ENCODE measurements at places on chromosomes 4 and X. TPM values are rescaled to one million over a fixed set of nuclear protein-coding genes. Genes with fewer than 3 reads are reported as not detected.

ARHGAP36 gene
- not detected for total RNA-seq

DNA sequence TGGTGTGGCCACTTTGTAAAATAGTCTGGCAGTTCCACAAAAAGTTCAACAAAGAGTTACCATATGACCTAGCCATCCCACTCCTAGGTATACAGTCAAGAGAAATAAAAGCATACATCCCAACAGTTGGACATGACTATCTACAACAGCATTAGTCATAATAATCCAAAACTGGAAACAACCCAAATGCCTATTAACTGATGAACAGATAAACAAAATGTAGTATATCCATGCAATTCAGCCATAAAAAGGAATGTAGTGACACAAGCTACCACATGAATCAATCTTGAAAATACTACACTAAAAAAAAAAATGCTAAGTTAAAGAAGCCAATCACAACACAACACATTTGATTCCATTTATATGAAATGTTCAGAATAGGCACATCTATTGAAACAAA, 16.1 kb downstream of the MED14 start:
- no peak for DNase-seq

DNA sequence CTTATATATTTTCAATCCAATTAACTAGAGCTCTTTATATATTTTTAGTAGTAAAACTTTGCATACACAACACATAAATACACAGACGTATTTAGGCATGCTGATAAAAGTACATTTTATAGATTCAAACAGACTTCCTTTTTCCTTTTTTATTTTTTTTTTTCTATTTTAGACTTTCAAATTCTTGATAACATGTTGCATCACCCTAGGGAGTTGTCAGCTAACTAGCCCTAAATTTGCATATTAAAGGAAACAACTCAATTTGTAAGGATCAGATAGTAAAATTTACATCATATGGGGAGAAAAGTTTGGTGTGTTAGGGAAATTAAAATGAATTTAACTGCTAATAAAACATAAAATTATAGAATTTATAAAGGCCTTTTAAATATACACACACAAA, 47.4 kb upstream of the APOOL start:
- DNase-seq, result no peak

FAAH2 gene
- 10.3 TPM for total RNA-seq

DNA sequence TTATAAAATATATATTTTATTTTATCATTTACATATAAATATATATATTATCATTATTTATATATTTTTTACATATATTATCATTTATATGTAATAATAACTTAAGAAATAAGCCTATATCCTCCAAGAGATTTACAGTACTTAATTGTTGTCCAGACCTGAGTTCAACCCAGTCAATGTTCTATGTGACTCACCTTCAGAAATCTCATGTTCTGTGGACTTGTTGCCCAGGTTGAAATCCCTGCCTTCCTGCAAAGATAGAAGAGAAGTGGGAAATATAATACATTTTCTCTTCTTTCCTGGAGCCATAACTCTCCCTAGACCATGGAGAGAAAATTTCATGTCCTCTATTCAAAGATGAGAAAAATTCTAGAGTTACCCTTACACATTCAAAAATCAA, 247.3 kb downstream of the PARM1 start:
- no peak for DNase-seq

- no peak for DNase-seq
Observed at GRCh38 chr4:113662581-113662980, 99.0 kb downstream of the CAMK2D start.

DNA sequence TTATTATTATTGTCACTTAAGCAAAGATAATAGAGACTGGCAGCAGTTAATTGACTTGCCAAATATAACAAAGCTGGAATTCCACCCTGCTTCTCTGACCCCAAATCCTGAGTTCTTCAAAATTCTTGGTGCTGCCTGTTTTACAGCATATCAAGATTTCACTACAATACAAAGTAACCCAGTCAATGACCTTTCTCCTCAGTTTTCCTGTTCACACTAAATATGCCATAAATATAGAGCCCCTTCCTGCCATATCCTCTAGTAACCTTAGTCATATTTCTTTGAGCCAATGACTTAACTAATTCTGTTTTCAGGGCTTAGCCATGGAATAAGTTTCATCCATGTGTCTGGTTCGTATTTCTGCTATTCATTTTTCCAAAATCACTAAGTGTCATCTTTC, 315.3 kb upstream of the HS3ST1 start:
- no peak for DNase-seq

CXCL13 gene
- total RNA-seq, result 0.51 TPM

DNA sequence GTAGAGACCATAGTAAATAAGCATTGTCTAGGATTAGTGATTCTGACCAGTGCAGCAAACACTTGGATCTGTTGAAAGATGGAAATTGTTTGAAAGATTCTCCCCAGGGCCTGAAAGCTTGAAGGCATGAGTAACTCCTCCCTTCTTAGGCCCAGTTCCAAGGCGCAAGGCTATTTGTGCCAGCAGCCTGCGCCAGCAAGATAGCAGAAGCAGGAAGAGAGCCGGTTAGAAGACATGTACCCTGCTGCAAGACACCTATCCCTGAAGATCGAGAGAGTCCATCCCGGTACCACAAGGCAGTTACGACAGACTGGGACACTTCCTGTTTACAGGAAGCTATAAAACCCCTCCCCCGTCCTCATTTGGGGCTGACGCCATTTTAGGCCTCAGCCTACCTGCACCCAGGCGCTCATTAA, 72.4 kb upstream of the JADE1 start:
- no peak for DNase-seq

AREG gene
- 230 TPM for total RNA-seq

- DNase-seq, result no peak
Observed at GRCh38 chrX:85627363-85627762, 247.9 kb upstream of the POF1B start.

Data from Calu3 (cell line).